ENCODE measurements at places on chromosomes 1 and 21.

- no peak for DNase-seq
Measured at GRCh38 chr1:22108339-22109105, 34.4 kb downstream of the WNT4 start.

DNA sequence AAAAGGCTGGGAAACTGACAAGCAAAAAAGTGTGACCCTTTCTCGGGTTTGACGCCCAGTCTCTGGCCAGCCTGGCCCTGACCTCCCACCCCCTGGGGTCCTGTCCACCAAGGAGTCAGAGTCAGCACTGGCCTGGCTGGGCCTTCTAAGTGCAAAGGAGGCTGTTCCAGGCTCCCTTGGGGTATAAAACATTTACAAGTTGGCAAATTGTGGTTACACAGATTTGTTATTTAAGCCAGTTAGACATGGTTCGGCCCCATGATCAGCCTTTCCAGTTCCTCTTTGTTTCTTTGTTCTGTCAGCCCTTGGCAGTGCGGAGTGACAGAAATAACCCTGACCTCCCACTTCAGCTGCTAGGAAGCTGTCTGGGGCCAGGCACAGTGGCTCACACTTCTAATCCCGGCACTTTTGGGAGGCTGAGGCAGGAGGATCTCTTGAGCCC, 161.6 kb upstream of the RAB4A start:
- no peak for DNase-seq

DNA sequence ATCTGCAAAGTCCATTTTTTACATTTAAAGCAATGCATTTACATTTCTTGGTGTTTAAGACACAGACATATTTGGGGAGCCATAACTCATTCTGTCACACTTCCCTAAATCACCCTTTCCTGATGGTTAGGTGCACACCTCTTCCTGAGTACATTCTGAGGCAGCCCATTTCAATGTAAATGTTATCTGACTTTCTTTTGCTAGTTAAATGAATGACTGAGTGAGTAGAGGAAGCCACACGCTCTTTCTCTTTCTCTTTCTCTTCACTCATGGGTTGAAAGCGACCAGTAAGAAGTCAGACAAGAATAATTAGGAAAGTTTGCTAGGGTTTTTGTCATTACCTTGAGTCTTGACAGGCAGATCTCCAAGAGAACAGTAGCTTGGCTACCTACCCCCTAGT, 143.1 kb downstream of the S1PR1 start:
- DNase-seq: no peak

- no peak for DNase-seq
Measured at GRCh38 chr1:224201853-224202252, 18.8 kb downstream of the DEGS1 start.

DNA sequence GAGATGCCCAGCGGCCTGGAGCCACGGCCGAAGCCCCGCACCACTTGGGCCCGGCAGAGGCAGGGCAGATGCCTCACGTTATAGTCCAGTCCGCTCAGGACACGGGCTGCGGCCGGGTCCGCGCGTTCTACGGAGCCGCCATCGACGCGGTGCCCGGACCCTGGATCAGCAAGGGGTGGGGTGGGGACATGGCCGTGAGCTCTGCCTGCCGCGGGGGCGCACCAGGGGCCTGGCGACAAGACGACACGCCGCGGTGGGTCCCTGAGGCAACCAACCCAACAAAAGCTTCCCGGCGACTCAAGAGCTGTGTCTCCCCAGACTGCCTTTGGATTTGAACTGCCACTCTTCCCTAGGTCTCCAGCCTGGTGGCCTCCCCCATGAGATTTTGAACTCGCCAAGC, 211.4 kb upstream of the GREM2 start:
- DNase-seq: no peak

GRCh38 chr1:157145076-157145475, 6.9 kb upstream of the ETV3 start:
- DNase-seq: no peak

DNA sequence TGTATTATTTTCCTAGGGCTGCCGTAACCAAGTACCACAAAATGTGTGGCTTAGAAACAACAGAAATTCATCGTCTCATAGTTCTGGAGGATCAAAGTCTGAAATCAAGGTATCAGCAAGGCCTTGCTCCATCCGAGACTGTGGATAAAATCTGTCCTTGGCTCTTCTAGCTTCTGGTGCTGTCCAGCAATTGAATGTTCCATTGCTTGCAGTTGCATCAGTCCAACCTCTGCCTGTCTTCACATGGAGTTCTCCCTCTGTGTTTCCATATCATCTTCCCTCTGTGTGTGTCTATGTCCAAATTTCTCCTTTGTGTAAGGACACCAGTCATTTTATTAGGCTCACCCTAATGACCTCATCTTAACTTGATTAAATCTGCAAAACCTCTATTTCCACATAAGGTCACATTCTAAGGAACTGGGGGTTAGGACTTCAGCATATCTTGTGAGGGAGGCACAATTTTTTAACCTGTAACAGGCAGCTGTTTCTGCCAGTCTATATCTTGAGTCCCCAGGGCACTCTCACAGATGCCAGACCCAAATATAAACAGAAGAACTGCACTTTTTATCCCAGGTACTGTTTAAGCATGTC, 84.2 kb downstream of the ERG start:
- DNase-seq: no peak

DNA sequence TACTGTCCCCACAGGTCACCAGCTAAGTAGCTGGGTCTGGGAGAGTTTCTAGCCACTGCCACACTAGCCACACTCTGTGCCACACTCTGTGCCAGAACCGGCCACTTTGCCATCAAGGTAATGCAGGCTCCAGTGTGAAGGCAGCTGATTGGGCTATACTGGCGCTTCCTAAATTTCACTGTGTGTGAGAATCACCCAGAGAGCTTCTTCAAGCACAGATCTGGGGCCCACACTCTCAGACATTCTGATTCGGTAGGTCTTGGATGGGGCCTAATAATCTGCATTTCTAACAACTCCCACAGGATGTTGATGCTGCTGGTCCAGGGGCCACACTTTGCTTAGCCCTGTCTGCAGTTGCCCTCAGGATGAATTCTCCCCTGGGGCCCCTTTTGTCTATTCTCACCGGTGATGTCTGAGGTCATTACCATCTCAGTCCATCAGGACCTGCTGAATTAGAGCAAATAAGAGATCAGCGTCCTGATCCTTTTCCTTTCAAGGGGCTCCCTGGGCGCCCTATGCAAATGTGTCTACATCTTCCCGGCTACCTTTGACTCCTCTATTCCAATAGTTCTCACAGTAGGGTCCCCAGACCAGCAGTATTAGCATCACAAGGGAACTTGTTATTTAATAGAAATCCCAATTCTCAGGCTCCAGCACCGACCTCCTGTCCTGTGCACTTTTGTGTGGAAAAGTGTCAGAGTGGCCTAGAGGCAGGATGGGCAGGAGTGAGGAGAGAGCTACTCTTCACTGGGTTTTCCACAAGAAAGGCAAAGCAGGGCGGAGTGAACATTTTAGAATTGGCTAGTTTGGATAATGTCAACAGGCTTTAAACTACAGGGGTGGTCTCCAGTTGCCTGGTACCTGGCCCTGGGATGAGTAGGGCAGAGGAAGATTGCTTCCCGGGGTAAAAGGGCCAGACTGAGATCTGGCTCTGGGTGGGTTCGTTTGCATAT, 24.7 kb upstream of the LRRN2 start:
- no peak for DNase-seq

DNA sequence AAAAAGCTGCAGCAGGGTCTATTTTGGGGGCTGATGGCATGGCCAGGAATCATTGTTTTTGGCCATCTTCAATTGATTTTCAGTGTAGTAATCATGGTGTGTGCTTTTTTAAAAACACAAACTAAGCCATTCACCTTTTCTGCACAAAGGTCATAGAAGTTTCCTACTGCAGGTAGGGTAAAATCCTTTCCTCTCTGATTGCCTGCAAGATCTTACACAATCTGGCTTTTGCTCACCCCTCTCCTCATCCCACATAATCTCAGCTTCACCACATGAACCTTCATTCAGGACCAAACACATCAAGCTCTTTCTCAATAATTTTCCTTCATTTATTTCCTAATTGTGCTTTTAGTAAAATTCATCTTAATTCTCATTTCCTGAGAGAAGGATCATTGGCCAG, 38.3 kb upstream of the GBP5 start:
- DNase-seq: no peak

DNA sequence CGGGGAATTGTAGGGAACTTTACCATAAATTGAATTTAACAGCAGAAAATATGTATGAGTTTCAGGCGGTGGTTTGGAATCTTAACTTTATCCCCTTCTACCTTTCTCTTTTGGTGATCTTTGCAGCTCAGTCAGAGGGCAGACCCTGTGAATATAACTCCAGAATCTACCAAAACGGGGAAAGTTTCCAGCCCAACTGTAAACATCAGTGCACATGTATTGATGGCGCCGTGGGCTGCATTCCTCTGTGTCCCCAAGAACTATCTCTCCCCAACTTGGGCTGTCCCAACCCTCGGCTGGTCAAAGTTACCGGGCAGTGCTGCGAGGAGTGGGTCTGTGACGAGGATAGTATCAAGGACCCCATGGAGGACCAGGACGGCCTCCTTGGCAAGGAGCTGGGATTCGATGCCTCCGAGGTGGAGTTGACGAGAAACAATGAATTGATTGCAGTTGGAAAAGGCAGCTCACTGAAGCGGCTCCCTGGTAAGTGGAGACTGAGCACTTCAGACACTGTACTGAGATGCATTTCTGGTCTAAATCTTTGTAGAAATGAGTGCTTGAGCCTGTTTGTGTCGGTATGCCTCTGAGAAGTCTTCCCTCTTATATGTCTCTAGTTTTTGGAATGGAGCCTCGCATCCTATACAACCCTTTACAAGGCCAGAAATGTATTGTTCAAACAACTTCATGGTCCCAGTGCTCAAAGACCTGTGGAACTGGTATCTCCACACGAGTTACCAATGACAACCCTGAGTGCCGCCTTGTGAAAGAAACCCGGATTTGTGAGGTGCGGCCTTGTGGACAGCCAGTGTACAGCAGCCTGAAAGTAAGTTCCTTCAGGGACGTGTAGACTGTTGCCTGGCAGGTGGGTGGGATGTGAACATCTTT, 1.5 kb downstream of the CCN1 start:
- DNase-seq: no peak

DNA sequence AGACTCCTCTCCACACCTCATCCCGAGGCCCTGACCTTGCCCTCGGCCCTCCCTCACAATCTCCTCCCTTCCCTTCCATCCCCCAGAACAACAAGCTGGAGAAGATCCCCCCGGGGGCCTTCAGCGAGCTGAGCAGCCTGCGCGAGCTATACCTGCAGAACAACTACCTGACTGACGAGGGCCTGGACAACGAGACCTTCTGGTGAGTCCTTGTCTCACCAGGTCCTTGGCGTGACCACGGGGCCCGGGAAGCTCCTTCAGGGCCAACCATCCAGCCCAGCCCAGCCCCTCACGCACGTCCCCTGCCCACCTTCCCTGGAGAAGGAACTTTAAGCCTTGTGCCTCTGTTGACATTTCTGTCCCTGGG, 15.6 kb downstream of the PODN start:
- no peak for DNase-seq

DNA sequence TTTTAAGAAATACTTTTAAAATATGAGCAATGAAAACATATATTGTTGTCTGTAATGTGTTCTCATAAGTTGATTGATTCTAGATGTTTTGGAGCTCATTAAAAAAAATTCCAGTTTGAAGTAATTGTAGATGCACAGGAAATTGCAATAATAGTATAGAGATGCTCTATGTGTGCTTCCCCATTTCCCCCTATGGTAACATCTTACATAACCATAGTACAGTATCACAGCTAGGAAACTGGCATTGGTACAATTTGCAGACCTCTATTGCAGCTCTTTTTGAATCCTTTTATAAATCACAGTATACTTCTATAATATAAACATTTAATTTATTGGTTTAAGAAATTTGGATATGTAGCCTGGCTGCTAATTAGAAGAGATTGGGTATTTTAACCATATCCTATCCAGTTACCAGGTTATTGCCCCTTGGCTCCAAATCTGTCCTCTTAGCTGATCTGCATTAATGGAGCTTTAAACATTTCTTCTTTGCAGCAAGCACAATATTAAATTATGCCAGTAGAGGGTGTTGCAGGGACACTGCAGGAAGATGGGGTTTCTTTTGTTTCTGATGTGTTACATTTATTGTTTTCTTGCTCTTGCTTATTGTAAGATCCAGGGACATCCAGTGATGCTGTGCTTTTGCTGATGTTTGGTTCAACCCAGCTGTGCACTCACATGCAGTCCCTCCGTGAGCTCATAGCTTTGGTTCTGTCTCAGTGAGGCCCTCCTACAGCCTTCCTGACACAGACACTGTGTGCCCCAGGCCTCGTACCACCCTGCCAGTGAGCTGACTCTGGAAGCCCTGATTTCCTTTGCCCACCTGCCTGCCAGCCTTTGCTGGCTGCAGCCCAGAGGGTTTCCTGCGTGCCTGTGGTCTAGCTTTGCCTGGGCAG, 103.3 kb downstream of the RABGAP1L start:
- peak; percentile 89 for DNase-seq

DNA sequence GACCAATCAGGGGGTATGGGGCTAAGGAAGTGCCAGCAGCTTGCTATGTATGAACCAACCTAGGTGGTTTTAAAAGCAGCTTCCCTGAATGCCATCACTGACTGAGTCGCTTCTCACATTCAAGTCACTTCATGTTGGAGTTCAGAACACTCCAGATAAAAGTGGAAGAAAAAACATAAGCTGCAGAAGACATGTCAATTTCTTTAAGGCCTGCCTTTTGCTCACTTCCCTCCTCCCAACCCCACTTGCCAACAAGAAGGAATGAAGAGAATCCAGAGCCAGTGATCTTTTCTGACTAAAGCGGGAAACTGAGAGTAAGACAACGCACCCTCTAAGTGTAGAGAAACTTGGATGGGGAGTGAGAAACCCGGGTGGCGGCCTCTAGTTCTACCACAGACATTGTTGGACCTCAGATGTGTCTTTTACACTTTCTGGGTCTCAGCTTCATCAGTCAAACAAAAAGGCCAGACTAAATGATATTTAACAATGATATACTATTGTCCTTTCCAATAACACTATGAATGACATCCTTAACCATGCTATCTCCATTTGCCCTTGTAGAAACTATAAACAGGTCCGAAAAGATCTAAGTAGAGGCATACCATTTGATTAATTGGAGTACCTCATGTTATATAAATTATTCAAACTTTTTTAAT, 54.1 kb downstream of the LUZP1 start:
- no peak for DNase-seq

GRCh38 chr1:2610036-2610959, 22.5 kb downstream of the MMEL1 start:
- no peak for DNase-seq

GRCh38 chr1:230242326-230242725, 175.3 kb downstream of the GALNT2 start:
- DNase-seq: no peak

- DNase-seq: no peak
Measured at GRCh38 chr1:44860891-44861425, 17.9 kb upstream of the PTCH2 start.

DNA sequence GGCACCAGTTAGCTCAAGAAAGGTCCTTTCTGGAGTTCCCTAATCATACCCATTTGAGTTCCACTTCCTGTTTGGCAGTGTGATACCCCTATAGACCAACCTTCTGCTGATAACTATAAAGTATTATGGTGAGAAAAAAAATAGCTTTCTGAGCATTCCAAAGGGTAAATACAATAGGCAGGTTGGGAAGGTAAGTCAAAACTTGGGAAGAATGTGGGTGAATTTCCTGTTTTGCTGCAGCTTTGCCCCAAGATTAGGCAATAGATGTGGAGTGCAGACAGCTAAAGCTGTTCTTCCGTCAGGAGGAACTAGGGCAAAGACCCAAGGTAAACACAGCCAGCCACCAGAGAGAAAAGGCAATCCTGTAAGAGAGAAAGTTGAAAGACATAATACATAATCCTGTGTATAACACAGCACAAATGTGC, 49.9 kb upstream of the GUCA2A start:
- DNase-seq: no peak

GRCh38 chr1:2133039-2133878, 61.3 kb downstream of the FAAP20 start:
- peak; percentile 90 for DNase-seq

GRCh38 chr21:44755227-44755626, 43.9 kb upstream of the TSPEAR start:
- no peak for DNase-seq
